ENCODE measurements at places on chromosomes 2 and 18.

DNA sequence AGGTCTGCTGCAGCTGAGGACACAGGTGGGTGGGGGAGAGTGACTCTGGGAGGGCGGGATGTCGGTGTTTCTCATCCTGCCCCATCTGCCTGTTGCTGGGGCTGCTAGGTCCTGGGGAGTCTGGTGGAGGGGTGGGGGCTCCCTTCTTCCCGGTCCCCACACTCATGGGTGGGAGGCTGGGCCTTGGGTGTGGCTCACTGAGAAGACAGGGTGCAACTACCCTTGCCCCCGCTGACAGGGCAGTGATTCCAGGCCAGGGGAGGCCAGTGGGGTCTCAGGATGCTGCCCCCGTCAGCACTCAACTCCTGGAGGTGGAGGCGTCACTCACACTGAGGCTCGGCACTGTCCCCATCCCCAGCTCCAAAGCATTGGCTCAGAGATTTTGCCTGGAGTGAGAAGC lies 7.7 kb upstream of the NFATC1 start:
- no peak for DNase-seq

- no peak for DNase-seq
Measured at GRCh38 chr18:71678144-71678543, 866.0 kb downstream of the CBLN2 start.

DNA sequence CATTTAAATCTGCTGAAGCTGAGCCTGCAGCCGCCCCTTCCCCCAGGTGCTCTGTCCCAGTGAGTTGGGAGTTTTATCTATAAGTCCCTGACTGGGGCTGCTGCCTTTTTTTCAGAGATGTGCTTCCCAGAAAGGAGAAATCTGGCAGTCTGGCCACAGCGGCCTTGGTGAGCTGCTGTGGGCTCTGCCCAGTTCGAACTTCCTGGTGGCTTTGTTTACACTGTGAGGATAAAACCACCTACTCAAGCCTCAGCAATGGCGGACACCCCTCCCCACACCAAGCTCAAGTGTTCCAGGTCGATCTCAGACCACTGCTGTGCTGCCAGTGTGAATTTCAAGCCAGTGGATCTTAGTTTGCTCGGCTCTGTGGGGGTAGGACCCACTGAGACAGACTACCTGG lies 97.3 kb downstream of the ACAA2 start:
- no peak for DNase-seq

DNA sequence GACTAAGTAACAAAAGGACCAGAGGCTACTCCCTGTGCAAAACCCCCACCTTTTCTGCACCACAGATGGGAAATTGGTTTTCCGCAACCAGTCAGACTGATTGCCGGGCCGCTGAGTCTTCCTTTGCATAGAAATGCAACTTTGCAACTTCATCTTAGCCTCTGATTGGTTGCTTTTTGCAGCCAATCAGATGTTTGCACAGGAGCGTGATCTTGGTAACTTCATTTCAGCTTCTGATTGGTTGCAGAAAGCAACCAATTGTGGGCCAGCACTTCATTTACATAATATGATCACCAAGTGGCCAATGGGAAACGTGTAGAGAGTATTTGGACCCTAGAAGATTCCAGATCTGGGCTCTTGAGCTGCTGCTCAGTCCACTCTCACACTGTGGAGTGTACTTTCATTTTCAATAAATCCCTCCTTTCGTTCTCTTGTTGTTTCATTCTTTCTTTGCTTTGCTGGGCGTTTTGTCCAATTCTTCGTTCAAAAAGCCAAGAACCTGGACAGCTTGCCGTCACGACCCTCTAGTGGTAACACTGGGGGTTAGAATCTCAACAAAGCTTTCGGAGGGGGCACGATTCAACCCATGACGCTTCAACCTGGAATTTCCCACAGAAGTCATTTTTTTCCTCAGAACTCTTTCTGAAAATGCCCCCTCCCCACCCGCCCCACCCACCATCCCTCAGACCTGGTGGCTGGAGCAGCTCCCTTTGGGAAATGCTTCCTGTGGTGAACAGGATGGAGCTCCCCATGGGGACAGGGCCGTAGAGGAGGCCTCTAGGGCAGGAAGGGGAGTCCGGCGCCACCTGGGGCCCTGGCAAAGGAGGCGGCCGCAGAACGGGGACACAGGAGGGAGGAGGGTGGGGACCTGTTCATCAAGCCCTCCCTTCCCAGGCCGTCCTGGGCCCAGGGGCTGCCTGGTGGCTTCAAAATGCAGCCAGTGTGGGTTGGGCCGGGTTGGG lies 31.8 kb upstream of the KCNF1 start:
- no peak for DNase-seq

GRCh38 chr2:174594456-174594855 lies 3.1 kb downstream of the WIPF1 start:
- peak; percentile 61 for DNase-seq

DNA sequence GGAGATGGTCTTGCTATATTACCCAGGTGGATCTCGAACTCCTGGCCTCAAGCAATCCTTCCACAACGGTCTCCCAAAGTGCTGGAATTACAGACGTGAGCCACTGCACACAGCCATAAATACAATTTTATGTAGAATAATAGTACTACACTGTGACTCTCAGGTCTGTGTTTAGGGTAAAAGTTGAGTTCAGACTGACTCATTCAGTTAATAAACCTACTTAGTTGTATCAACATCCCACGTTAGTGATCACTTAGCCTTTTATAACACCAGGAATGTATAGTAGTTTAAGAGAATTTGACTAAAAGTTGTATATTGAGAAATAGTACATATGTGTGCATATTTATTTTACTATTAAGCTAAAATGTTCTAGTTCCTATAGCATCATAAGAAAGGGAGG lies 237.5 kb downstream of the PHLPP1 start:
- no peak for DNase-seq

- no peak for DNase-seq
Measured at GRCh38 chr2:118519511-118519910, 327.9 kb downstream of the EN1 start.

- peak; percentile 38 for DNase-seq
Measured at GRCh38 chr2:6909431-6910385, 7.5 kb upstream of the RNF144A start.

- DNase-seq, result no peak
Measured at GRCh38 chr2:218236829-218237228, 19.8 kb downstream of the ARPC2 start.

- no peak for DNase-seq
Measured at GRCh38 chr2:199524689-199525574, 67.2 kb upstream of the SATB2 start.

DNA sequence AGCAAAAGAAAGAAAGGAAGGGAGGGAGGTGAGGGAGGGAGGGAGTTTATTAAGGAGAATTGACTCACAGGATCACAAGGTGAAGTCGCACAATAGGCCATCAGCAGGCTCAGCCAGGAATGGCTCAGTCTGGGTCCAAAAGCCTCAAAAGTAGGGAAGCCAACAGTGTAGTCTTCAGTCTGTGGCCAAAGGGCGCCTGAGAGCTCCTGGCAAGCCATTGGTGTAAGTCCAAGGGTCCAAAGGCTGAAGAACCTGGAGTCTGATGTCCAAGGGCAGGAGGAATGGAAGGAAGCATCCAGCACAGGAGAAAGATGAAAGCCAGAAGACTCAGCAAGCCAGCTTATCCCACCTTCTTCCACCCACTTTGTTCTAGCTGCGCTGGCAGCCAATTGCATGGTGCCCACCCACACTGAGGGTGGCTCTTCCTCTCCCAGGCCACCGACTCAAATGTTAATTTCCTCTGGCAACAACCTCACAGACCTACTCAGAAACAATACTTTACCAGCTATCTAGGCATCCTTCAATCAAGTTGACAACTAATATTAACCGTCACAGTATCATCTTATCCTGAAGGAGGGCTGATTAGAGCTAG lies 5.8 kb upstream of the ACAA2 start:
- DNase-seq, result no peak

- DNase-seq, result peak; percentile 73
Measured at GRCh38 chr2:241036397-241036963, 38.1 kb downstream of the SNED1 start.

- no peak for DNase-seq
Measured at GRCh38 chr18:63736876-63737275, 34.1 kb downstream of the SERPINB11 start.

- DNase-seq, result no peak
Measured at GRCh38 chr18:34953212-34953611, 88.0 kb upstream of the MAPRE2 start.

- DNase-seq, result no peak
Measured at GRCh38 chr2:37219046-37219445, 12.3 kb downstream of the CEBPZ start.

- DNase-seq, result no peak
Measured at GRCh38 chr2:142599504-142599903, 278.0 kb upstream of the KYNU start.

DNA sequence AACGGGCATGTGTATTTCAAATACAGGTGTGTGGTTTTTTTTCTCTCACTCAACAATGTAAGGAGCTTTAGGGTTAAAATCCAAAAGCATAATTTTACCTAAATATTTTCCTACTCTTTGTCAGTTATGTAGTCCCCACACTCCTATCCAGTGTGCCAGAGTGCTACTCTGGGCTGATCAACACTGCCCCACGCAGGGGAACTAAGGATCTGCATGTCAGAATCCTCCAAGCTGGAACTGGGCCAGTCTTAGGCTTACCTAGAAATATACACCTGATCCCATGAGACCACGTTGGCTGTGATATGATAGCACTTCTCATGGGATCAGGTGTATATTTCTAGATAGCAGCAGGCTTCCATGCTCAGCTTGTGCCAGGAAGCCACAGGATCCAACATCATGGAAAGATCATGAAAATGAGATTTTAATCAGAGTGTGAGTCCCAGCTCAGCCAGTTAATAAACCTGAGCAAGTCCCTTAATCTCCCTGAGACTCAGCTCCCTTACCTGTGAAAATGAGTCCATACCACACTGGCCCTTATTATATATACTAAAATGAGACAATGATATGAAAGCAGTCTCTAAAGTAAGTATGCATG lies 29.7 kb downstream of the CCDC141 start:
- DNase-seq, result peak; percentile 77

GRCh38 chr2:7028846-7029245 lies 111.6 kb downstream of the RNF144A start:
- no peak for DNase-seq

DNA sequence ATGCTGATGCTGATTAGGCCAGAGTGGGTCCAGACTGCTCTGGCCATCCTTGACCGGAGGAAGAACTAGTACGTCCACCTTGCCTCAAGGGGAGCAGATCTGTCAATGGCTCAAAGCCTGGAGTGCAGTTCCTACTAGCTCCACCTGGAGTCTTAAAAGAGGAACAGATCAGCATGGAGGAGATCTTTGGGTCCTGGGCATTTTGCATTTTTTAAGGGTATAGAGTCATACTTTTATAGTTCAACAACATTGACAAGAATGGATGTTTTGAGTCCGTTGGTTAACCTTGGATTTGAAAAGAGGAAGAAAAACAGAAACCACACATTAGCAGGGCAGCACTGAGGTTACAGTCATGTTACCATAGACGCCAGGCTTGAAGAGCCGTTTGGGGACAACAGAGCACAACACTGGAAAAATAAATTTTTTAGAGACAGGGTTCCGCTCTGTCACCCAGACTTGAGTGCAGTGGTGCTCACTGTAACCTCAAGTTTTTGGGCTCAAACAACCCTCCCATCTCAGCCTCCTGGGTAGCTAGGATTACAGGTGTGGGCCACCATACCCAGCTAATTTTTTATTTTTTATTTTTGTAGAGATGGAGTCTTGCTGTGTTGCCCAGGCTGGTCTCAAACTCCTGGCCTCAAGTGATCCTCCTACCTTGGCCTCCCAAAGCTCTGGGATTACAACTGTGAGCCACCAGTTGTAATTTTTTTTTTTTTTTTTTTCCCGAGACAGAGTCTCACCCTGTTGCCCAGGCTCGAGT lies 78.5 kb downstream of the PRKCE start:
- DNase-seq, result peak; percentile 91

- no peak for DNase-seq
Measured at GRCh38 chr2:142825861-142826260, 51.6 kb upstream of the KYNU start.

DNA sequence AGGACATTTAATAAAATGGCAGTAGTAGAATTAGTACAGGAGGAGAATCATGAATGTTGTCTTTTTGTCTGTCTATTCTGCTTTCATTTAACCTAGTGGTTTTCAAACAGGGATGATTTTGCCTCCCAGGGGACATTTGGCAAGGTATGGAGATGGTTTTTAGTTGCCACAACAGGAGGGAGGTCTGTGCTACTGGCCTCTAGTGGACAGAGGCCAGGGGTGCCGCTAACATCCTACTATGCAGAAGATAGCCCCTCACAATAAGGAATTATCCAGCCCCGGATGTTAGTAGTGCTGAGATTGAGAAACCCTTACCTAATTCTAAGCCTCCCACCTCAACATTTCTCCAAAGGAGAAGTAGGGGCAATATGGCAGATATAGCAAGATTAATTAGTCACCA lies 18.3 kb downstream of the FASTKD2 start:
- DNase-seq, result peak; percentile 7

- no peak for DNase-seq
Measured at GRCh38 chr2:48406794-48407349, 123.1 kb upstream of the STON1 start.

- no peak for DNase-seq
Measured at GRCh38 chr18:79871481-79872091, 73.8 kb downstream of the KCNG2 start.

GRCh38 chr2:183248866-183249567 lies 124.8 kb downstream of the NUP35 start:
- peak; percentile 66 for DNase-seq

- no peak for DNase-seq
Measured at GRCh38 chr2:128158176-128158575, 67.2 kb downstream of the UGGT1 start.

- DNase-seq, result no peak
Measured at GRCh38 chr2:189819297-189819704, 35.1 kb downstream of the PMS1 start.

- no peak for DNase-seq
Measured at GRCh38 chr18:34114996-34115395, 109.7 kb downstream of the NOL4 start.

- no peak for DNase-seq
Measured at GRCh38 chr2:79393806-79394484, 118.9 kb upstream of the CTNNA2 start.

DNA sequence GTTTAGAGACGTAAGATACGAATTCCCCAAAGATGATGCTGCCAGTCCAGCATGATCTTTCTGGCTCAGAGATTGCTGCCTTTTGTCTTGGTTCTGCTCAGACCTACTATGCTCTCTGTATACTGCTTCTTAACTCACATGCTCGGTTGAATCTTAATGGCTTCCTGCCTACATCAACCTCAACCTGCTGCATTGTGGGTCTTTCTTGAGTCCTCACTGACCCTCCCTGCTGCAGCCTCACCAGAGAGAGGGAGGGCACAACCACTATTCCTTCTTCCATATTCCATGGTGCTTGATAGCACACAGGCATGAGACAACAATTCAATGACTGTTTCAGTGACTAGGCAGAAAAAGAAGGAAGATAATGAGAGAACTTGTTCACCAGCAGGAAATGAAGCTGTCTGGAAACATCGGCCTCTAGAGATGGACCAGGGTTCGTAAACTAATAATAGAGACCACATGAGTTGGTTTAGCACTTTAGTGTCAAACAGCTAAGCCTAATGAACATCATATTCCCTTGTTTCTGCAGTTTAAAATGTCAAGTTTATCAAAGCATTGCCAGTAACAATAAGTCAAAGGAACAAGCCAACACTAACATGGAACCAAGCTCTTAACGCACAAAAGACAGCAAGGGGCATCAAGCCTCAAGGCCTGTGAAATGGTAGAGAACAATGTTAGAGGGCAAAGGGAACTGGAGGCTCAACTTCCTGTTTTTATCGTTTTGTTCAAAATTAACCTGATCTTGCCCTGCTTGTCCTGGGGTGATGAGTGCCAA lies 333.9 kb downstream of the PDE11A start:
- no peak for DNase-seq

GRCh38 chr2:143371616-143372015 lies 242.4 kb downstream of the ARHGAP15 start:
- DNase-seq, result no peak

GRCh38 chr2:172106108-172106961 lies 3.6 kb upstream of the DLX2 start:
- DNase-seq, result no peak

Measured in NAMALWA (cell line).